ENCODE measurements at places on chromosomes 7 and 10.

DNA sequence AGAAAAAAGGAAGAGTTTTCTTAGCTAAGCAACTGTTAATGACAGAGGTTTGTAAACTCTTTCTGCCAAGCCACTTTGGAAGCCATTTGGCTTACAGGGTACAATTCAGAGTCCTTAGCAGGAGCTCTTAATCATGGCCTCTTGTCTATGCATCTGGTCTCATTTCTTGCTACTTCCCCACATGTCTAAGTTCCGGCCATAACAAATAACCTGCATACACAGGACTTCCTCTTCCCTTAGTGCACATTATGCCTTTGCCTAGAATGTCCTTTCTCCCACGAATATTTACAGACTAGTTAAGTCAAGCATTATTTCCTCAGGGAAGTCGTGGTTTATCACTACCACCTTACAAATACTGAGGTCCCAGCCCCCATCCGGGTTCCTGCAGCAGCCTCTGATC is 8.6 kb upstream of the UPF2 start:
- DNase-seq = no peak

DNA sequence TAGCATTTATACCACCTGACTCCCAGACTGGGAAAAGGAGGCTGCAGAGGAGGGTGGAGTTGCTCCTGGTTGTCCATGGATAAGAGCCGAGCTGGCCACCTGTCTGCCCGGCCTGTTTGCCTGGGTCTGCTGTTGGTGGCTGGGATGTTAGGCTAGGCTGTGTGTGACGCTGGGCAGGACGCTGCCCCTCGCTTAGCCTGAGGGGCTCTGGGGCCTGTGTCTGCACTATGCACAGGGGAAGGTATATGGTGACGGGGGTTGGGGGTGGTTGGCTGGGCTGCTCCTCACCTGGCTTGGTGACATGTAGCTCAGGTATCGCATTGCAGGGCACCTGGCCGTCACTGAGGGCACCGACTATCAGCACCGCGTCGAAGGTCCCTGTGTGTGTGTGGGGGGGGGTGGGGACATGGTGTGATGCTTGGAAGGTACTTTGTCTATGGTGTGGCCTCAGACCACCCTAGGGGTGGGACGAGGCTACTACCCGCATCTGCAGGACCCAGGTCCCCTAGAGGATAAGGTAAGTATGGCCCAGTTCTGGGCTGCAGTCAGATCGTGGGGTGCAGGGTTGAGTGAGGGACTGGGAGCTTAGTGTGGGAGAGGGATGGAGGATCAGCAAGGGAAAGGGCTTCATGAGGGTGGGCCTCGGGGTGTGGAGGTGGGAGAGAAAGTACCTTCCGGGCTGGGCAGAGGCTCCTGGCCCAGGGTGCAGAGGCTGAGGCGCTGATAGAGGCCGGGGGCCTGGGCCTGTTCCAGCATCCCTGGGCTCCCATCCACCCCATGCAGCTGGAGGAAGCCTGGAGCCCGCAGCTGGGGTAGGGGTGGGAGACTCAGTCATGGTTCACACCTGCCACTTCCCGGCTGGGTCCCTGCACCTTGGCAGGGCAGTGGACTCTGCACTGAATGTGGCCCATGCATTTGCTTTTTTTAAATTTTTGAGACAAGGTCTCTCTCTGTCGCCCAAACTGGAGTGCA is 2.3 kb downstream of the METTL27 start:
- no peak for DNase-seq

DNA sequence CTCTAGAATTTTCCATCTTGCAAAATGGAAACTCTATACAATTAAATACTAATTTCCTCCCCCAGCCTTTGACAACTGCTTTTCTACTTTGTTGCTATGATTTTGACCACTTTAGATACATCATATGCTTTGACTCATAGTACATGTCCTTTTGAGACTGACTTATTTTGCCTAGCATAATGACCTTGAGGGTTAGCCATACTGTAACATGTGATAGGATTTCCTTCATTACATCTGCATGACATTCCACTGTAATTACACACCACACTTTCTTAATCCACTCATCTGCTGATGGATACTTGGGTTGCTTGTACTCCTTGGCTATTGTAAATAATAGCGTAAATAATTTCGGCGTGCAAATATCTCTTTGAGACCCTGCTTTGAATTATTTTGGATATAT is 127.7 kb downstream of the JAZF1 start:
- no peak for DNase-seq

- no peak for DNase-seq
Measured at GRCh38 chr10:30352377-30352776, 3.3 kb upstream of the MTPAP start.

DNA sequence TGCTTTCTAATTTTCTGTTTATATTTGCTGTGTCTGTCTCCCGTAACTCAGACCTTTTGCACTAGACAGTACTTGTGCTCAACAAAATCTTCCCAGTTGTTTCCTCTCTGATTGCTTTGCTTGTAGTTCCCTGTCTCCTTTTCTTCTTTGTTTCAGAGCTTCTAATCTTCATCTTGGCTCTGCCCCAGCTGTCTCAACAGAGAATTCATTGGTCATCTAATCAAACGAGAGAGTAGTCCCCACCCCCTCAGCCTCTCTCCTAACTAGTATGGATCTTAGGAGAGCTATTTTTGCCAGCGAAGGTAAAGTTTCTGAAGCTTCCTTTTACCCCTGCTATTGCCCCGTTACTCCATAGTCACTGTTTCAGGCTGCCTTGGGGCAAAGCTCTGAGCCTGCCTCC is 32.8 kb downstream of the SLC26A4 start:
- DNase-seq = no peak

DNA sequence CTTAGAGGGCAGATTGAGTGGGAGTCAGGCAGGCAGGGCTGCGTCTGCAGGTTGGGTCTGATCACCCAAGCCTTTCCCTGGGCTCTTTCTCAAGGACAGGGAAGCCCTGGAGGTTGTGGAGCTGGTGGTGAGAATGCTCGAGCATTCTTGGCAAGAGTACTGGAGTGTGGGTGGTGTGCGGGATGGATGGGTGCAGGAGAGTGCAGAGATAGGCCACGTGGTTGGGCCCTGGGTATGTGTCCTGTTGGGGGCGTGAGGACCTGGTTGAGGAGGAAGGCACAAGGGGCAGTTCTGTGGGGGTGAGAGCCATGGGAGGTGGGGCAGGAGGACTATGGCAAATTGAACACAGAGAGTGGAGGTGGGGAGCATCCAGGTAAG is 135.9 kb downstream of the PTPN20 start:
- DNase-seq = no peak

GRCh38 chr10:48931188-48931587 is 8.5 kb downstream of the LRRC18 start:
- no peak for DNase-seq

- no peak for DNase-seq
Measured at GRCh38 chr10:89207181-89207800, at the start of gene CH25H. TSS of gene CH25H (minus strand) at chr10:89207317. CDS start at chr10:89207292, 25 bp downstream.

DNA sequence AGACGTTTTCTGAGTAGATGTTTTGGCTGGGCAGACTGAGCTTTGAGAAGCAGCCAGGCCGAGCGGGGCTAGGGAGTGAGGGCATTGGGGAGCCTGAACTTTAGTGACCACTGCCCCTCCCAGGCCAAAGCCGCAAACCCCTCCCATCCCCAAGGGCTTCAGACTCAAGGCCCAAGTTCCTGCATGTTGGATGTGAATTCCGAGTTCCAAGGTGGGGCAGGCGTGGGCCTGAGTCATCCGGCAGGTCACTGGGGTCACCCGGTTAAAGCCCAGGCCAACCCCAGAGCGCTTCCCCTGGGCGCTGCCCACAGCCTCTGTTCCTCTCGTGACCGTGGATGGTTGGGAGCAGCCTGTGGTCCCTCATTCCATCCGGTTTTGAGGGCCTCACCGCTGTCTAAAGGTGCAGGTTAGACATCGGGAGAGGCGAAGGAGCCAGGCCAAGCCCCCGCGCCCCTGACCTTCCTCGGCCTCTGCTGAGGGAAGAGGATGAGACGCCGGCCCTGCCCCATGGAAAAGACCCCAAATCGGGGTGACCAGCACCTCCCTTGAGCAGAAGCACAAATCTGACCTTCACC is 6.9 kb upstream of the PDGFA start:
- no peak for DNase-seq

DNA sequence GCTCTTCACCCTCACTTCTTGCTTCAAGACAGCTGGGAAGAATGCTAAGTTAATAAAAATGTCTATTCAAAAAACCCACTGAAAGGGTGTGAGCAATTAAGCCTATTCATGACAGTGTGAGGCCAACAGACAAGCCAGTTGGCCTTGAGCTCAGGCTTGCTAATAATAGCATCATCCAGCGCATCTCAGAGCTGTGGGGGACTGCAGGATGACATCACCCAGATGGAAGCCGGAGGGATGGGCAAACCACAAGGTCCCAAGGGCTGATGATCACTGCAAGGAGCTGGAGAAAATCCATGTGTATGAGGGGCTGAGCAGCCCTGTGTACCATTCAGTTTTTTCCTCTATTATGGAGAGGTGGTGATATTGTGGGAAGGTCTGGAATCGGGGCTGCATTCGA is 770.4 kb downstream of the TNS3 start:
- no peak for DNase-seq

GRCh38 chr10:6069081-6069931 is 7.1 kb upstream of the IL2RA start:
- DNase-seq = no peak

DNA sequence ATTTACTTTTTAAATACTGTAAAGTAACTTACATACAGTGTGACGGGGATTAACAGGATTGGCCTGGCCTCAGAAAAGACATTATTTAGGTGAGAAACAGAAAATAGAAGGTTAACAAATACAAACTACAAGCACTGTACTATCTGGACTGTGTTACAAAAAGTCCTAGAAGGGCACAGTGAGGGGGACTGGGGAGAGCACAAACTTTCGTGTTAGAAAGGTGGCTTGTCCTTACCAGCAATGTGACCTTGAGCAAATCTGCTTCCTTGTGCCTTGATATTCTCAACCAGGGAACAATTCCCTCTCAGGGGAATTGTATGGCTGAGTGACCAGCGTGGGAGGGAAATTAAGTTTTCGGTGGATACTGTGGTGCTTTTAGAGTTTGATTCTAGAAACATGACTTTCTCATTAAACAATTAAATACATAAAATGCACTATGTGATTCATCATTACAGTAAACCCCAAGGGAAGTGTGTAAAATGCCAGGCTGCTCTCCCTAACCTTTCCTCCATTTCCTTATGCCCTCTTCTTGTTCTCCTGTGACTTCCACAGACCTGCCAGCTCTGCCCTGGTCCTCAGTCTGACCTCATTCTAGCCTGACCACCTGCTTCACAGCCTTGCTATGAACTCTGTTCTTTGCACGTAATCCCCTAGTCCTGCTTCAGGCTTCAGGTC is 57.7 kb downstream of the OSBPL3 start:
- no peak for DNase-seq

DNA sequence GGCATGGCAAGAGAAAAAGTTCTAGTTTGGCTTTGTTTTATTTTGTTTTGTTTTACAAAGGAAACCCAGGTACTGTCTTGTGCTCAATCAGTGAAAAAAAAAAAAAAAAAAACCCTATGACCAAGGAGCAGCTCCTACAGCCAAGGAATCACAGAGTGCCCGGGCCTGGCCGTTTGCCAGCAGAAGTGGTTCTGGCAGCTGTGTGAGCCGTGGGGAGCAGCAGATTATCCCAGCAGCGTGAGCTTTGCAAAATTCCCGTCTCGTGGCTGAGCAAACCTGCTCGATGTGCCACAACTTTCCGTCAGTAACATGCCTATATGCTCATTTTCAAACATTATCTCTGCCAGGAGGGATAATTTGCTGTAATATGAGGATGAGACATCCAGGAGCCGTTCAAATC is 293.7 kb downstream of the POU6F2 start:
- DNase-seq = no peak

- DNase-seq = no peak
Measured at GRCh38 chr7:41975849-41976248, 261.2 kb downstream of the GLI3 start.

GRCh38 chr7:116679500-116679899 is 7.5 kb downstream of the MET start:
- no peak for DNase-seq

Measured in stimulated activated CD4-positive, alpha-beta T cell treated with anti-CD3 and anti-CD28 coated beads, Interleukin-15, amount 100 ng/mL, for 1 hour (primary cell).